Activated CD8-positive, alpha-beta memory T cell treated with anti-CD3 and anti-CD28 coated beads, Interleukin-2, amount 50 U/mL, for 48 hours (primary cell): ENCODE measurements at places on chromosomes 1 and 21.
A peak's percentile ranks its signal among the peaks of the same experiment; 100 is the strongest.

DNA sequence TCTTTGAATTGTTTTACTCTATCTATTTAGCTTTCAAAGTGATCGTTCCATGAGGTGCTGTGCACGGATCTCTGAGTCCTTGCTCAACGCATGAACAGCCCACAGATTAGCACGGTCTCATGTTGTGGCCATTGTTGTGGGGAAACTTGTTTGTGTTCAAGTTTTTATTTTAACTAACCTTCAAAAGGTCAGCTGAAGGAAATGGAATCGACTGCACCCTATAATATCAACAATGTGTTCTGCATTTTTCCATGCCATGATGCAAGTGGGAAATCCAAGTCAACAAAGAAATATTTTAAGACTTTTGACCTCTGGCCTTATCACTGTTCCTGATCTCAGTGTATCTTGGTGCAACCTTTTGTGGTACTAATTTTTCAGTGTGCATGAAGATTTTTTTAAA lies 6.1 kb downstream of the SH2D1B start:
- DNase-seq: no peak

- peak; percentile 51 for DNase-seq
Observed at GRCh38 chr1:225446595-225446960, 18.7 kb upstream of the LBR start.

DNA sequence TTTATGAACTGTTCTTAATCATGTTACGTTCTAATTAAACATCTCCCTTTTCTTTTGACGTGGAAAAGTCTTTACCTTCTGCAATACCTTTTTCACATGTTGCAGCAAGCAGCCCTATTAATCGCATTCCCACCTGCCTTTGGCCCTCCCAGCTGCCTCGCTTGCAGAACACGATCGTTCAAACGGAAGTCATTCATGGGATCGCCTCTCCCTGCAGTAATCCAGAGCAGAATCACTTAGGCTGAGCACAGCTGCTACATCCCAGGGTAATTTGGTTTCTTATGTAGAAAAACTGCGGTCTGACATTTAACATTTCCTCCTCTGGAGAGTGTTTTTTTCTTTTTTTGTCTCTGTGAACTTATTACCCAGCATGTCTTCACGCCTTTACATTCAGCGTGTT lies 206.3 kb downstream of the KIF26B start:
- no peak for DNase-seq

GRCh38 chr21:9763306-9763705 lies 758.1 kb upstream of the TPTE start:
- no peak for DNase-seq

- DNase-seq: no peak
Observed at GRCh38 chr1:204405988-204406387, 5.6 kb downstream of the PPP1R15B start.

GRCh38 chr1:26700711-26701110 lies 4.9 kb downstream of the ARID1A start:
- no peak for DNase-seq

- DNase-seq: no peak
Observed at GRCh38 chr1:198837278-198838021, 198.6 kb downstream of the PTPRC start.

DNA sequence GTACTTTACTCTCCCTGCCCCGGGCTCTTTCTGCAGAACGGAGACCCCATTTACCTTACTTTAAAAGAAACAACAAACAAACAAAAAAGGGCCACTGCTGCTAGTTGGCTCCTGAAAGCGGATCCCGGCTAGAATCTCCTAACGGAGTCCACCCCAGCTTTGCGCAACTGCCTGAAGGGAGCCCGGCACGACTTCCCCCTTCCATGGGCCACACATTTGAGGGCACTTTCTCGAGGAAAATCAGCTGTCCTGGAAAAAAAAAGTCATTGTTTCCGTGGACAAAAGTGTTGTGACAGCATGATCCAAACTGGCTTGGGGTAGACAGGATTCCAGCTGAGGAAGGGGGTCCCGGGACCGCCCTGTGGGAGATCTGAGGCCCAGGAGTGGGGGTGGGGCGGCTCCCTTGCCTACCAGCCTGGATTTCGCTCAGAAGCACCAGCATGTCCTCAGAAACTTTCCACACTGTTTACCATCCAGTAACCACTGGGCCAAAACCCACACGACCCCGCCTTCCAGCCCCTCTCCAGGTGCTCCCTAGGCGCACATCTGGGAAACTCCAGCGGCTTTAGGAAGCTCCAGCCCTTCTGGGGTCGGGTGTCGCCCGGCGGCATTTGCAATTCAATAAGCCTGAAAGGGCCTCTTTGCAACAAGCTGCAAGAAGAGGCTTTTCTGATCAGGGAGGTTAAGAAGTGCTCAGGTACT lies 4.8 kb downstream of the RIPK4 start:
- no peak for DNase-seq

DNA sequence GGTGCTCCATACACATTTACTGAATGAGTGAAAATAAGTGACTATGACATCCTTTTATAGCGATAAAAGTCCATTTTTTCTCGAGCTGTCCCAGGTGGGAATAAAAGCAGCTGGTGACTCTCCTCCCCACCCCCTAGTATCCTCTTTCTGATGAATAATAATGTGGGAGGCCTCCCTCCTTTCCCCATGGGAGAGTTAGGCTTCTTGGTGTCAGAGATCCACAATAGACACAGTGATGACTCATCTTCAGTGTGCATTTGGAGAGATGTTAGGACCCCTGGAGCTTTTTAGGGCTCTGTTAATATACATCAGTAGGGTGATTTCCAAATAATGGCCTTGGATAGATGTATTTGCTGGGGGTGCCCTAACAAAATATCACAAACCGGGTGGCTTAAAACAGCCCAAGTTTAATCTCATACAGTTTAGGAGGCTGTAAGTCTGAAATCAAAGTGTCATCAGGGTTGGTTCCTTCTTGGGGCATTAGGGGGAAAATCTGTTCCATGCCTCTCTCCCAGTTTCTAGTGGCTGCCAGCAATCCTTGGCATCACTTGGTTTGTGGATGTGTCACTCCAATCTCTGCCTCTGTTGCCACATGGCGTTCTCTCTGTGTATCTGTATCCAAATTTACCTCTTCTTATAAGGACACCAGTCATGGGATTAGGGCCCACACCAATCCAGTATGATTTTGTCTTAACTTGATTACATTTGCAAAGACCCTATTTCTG lies 4.4 kb upstream of the PHC2 start:
- DNase-seq: no peak

GRCh38 chr1:214349781-214350180 lies 68.8 kb downstream of the SMYD2 start:
- DNase-seq: no peak

GRCh38 chr1:1132956-1133750 lies 17.3 kb upstream of the C1orf159 start:
- DNase-seq: no peak

- no peak for DNase-seq
Observed at GRCh38 chr1:220462752-220463151, 65.2 kb upstream of the MARK1 start.

GRCh38 chr1:227318016-227318852 lies at the start of gene CDC42BPA:
CDC42BPA (minus strand) TSS chr1:227318492; CDS start chr1:227317182, 1,310 bp downstream.
- DNase-seq: peak; percentile 69

DNA sequence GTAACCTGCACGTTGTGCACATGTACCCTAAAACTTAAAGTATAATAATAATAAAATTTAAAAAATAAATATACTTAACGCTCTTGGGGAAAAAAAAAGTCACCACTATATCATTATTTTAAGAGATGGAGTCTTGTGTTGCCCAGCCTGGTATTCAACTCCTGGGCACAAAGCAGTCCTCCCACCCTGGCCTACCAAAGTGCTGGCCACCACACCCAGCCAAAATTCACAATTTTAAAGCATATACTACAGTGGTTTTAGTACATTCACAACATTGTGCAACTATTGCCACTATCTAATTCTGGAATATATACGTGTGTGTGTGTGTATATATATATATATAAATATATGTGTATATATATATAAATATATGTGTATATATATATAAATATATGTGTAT lies 5.9 kb downstream of the HMGN2 start:
- no peak for DNase-seq

GRCh38 chr21:35527358-35527757 lies 478.3 kb upstream of the RUNX1 start:
- DNase-seq: no peak

DNA sequence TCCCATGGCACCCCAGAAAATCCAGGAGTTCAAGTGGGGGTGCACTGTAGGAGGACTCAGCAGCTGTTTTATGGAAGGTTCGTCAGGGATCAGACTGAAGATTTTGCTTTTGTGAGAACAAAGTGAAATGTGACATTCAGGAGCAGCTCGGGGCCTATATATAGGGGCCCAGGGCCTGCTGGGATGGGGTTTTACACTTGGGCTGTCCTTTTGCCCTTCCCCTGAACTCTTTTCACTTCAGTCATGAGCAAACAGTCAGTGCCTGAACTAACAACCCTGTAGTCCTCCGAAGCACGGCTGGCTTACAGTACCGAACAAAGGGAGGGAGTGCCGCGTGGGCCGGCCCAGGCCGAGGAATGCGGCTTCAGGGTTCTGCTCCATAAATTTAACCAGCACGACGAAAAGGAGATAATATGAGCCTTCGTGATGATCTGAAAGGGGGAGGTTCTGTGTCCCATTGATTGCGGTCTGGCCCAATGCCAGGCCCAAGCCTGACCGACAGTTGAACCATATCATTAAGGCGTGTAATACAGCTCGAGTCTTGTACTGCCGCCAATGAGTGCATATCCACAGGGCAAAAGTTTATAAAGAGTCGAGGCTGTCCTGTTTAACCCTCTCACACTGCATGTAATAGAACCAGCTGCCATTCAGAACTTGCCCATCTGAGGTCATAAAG lies 139.9 kb downstream of the DHRS3 start:
- DNase-seq: no peak

DNA sequence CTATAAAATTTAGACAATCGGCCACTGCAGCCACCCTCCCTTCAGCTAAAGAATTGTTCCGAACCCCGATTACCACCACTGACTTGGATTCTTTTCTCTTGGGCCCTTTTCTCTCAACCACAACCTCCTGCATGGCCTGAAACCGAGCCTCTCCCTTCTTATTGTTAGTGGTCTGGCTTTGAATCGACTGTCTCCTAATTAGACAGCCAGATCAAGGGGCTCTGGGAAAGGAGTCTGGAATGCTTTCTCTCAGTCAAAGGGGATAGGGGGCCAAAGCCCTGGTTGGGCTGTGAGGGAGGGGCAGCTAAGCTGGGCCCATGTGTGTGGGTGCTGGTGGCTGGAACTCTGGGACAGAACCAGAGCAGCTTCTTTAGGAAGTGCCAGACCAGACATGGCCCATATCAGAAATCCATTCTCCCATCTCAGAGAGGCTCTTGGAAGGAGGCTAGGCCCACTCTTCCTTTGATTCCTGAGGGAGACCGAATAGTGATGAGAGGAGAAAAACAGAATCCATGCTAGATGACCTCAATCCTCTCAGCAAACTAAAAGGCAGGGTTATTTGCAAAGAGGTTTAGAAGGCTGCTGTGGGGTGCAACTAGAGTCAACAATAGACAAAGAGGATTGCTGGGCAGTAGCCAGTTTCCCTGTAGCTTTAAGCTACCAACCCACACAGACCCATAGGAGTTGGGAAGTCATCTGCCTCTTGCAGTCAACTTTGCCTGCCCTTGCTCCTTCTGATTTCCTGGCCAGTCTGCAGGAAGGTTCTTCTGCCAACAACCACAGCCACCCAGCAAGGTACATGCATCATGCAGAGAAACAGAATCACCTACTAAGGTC lies 117.6 kb downstream of the AK5 start:
- no peak for DNase-seq

DNA sequence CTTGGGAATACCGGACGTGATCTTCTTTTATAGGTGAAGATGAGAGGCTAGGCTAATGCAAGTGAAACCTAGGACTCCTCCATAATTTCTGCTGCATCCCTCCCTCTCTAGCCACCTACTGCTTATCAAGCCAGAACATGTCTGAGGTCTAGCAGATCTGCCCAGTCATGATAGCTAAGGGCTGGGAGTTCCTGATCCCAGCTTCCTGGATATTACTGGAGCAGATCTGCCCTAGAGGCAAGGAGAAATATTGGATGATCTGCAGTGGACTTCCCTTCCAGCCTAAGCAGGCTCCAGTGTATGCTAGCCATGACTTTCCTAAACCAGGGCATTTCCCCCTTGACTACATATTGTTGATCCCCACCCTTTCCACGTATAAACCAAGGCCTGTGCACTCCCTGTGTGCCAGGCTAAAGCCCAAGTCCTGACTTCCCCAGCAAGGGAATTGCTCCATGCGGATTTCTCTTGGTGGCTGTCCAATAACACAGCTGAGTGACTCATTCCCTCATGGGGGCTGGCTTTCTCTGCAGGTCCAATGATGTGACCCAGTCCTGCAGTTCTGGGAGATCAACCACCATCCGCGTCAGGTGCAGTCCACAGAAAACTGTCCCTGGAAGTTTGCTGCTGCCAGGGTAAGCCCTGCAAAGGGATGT lies 15.5 kb upstream of the SARS1 start:
- no peak for DNase-seq

DNA sequence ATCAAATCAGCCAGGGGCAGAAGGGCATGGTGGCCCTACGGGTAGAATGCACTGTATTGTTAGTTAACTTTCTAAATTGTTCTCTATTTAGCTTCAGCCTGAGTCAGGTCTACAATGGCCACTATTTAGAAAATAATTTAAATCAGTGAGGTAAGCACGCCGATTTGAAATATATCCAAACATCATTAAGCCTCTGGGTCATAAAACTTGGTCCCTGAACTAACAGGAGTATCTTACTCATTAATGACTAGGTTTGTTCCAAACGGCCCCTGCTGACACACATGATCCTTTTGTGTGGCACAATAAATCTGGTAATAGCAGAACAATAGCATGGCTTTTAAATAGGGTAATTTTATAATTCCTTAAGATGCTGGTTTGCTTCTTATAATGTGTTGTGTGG lies 48.4 kb downstream of the STX6 start:
- no peak for DNase-seq

DNA sequence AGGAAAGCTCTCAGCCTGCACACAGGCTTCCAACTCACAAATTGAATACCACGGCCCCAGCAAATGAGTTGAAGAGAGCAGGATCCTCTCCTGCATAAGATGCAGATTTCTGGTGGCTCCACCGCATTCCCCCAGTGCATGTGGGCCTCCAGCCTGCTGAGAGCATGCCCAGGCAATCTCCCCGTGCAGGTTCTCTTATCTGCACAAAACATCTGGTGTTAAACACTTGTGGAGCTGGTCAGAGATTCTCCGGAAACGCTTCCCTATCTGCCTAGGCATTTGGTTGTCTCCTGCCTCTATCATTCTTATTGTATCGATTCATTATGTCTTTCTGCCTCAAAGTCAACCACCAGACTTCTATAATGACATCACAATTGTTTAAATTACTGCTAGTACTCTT lies 1349.0 kb upstream of the B3GALT2 start:
- DNase-seq: no peak

DNA sequence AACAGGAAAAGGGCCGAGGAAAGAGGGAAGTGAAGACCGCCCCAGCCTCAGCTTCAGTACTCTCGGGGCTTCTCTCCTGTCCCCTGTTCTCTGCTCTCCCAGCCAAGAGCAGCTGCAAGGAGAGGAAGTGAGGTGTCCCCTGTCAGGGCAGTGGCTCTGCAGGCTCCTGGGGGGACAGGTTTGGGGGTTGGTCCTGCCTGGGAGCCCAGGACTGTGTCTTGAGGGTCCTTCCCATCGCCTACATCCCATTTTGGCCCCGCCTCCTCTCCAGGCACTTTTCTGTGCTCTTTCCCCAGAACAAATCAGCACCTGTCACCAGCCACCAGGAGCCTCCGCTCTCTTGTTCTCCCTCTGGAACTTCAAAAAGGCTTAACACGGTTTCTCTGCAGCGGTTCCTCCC lies 82.6 kb downstream of the VWA5B1 start:
- no peak for DNase-seq

- DNase-seq: peak; percentile 77
Observed at GRCh38 chr1:150562446-150563339, 13.5 kb downstream of the ADAMTSL4 start.

- DNase-seq: no peak
Observed at GRCh38 chr1:166981589-166981988, 6.2 kb upstream of the ILDR2 start.

GRCh38 chr1:183424691-183425090 lies 6.5 kb upstream of the NMNAT2 start:
- DNase-seq: no peak
